IPS DF 6.9 (cell line): ENCODE measurements at places on chromosomes 4 and X.

GRCh38 chrX:148609515-148610327, 109.3 kb downstream of the AFF2 start:
- peak; percentile 18 for DNase-seq

DNA sequence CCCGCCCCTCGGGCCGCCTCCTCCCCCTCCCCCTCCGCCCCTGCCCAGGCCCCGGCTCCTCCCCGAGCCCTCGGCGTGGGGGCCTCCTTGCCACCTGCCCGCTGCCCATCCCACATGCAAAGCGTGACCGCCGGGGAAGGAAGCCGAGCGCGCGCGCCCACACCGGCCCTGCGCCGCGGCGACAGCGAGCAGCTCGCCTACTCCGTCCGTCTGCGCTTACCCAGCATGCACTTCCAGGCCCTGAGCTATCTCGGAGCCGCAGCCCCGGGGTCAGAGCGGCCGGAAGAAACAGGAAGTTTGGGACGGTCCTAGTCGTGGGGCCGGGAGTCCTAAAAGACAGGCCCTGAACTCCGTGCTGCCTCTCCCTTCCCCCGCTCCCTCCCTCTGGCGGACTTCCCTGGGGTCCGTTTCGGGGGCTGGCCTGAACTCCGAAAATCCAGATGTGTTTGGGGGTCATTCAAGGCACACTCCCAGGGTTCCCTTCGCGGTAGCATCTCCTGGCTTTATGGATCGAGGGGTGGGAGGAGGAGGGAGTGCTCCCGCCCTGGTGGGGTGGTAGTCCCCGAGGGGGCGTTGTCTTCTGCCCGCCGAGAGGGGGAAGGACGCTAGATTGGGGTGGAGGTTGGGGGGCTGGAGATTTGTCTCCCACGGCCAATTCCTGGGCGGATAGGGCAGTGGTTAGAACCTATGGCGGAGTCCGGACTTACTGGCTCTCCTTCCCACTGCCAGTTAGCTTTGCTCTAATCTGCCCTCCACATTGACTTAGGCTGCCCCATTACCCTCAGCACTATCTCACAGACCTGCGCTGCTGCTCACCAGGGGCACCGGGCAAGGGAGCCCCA, 25.0 kb upstream of the BCORL1 start:
- no peak for DNase-seq

GRCh38 chr4:186805020-186805820, 81.6 kb upstream of the FAT1 start:
- no peak for DNase-seq

DNA sequence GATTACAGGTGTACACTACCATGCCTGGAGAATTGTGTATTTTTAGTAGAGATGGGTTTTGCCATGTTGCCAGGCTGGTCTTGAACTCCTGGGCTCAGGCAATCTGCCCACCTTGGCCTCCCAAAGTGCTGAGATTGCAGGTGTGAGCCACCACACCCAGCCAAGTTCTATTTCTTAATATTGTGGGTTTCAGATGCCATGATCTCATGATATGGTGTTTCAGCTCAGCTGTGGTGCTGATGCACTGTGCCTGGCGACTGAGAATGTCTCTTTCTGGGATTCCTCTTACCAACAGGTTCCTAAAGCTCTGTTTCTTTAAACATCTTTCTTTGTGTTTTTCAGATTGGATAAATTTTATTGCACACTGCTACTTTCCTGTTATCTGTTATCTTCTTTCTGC, 17.3 kb upstream of the NDUFC1 start:
- no peak for DNase-seq

DNA sequence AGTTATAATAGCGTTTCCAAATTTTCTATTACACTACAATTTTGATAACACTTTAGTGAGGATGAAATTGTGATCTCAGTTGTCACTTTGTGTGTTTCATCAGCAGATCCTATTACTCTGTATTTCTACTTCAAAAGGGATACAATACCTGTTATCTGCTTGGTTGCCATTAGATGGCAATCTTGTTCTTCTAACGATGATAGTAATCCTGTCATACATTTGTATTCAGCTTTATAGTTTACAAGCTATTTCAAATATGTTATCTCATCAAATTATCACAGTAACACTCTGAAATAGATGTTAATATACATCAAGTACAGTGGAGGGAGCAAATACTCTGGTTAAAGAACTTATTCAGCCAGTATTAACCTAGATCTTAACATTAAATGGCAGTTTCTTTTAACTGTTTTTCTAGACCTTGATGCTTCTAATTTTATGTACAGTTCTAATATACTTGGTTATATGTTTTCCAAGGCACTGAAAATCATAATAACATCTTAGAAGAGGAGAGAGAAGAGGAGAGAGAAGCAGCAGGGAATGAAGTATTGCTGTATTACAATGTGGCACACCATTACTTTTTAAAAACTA, 292.0 kb downstream of the CCSER1 start:
- DNase-seq, result peak; percentile 4
